DMS79 treated with DMSO at 0.1 percent for 48 hours (cell line): ENCODE measurements at places on chromosomes 3 and 15.

- DNase-seq = no peak
Observed at GRCh38 chr15:68492855-68493254, 60.9 kb upstream of the ITGA11 start.

GRCh38 chr15:32990071-32990470 lies 204.4 kb downstream of the FMN1 start:
- no peak for DNase-seq

DNA sequence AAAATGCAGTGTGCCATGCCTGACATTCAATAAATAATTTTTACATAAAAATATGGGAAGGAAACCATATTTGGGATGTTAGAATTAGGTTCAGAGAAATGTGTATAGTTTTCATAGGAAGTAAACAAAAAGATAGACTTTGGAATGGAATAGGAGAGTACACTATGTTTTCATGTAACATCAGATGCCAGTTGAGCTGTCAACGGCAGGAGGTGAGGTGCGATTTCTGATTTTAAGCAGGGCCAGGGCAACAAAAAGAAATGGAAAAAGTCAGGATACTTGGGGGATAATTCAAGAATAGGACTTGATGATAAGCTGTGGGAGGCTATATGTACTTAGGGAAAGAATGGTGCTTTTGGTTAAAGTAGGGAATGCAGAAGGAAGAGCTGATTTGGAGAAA lies 639.5 kb downstream of the OTOL1 start:
- no peak for DNase-seq

DNA sequence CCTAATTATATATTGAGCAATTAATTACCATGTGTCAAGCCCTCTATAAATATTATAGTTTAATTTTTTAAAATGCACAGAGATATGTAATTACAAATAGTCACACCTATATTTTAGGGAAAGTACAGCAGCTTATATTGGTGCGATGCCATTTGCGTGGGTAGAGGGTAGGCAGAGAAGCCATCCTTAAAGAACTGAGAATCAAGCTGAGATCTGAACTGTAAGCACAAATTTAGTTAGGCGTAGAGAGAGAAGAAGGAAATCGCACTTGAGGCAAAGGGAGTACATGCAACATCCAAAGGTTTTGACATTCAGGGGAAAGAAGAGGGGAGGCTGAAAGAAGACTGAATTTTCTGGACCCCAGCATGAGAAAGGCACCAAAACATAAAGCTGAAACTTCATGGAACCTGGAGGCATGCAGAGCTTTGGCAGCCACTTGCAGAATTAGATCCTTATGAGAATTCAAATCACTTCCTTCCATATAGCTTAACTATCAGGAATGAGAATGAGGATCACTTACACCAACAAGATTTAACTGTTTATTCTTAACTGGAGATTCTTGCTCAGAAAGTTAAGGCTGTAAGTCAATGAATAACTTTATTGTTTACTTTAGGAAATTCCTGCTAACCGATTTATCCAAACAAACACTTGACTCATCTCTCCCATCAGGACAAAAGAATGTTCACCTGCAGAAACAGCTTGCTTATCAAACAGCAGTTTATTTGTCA lies 114.3 kb downstream of the TGFBR2 start:
- DNase-seq = no peak
